ENCODE measurements at places on chromosomes 7 and 10. TPM values are rescaled to one million over a fixed set of nuclear protein-coding genes. Genes with fewer than 3 reads are reported as not detected.

DNA sequence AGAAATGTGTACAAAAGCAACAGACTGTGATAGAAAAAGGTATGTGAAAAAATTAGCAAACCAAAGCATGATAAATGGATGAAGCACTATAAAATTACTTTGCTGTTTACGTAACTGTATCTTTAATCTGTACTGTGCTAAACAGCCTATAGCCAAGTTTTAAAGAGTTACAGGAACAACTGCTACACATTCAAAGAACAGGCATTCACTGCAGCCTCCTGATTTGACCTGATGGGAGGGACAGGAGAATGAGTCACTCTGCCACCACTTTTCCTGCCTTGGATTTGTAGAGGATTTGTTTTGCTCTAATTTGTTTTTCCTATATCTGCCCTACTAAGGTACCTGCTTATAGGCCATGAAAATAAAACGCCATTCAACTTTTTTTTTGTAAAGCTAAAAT is 116.1 kb downstream of the FANK1 start:
- H3K27me3 ChIP-seq = no peaks in the 10 kb centered on the region
- H3K36me3 ChIP-seq = peaks cover 13% of the 10 kb centered on the region
- no peak overlapping the region for H3K27ac ChIP-seq
- H3K4me1 ChIP-seq = peaks cover 39% of the 10 kb centered on the region

DNA sequence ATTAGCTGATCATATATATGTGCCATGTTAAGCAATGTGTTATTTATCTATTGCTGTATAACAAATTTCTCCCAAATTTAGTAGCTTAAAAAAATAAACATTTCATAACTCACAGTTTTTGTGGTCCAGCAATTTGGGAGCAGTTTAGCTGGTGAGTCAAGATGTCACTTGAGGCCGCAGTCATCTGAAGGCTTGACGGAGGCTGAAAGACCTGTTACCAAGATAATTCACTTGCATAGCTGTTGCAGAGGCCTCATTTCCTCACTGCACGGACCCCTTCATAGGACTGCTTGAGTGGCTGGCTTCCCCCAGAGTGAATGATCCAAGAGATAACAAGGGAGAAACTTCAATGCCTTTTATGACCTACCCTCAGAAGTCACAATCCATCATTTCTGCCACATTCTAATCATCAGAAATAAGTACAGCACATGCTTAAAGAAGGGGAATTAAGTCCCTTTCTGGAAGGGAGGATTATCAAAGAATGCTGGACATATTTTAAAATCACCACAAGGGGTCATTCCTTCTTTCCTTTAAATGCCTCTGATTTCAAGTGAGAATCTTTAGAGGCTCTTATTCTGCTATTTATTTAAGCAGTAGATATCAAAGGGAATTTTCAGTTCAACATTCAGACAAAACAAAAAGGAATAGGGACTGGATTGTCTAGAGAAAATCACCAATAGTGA is 10.5 kb upstream of the SRPK2 start:
- H3K36me3 ChIP-seq = no peaks in the 10 kb centered on the region
- no peak overlapping the region for H3K4me3 ChIP-seq
- DNase-seq = no peak

CYP3A5 gene
- not detected for total RNA-seq

SLC13A1 gene
- total RNA-seq = not detected

DNA sequence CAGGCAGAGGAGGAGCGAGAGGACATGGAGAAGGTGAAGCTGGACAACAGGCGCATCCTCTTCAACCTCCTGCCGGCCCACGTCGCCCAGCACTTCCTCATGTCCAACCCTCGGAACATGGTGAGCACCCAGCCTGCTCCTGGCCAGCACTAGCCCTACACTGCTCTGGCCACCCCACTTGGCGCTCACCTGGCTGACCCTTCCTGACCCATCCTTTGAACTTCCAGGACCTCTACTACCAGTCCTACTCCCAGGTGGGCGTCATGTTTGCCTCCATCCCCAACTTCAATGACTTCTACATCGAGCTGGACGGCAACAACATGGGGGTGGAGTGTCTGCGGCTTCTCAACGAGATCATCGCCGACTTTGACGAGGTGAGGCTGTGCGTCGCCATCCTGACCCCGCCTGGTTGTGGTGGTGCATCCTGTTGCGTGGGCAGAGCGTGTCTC is 129.2 kb downstream of the ADCY1 start:
- DNase-seq = peak; percentile 54
- no peak overlapping the region for H3K27ac ChIP-seq
- no peaks in the 10 kb centered on the region for H3K36me3 ChIP-seq
- H3K4me3 ChIP-seq = no peak overlapping the region

DNA sequence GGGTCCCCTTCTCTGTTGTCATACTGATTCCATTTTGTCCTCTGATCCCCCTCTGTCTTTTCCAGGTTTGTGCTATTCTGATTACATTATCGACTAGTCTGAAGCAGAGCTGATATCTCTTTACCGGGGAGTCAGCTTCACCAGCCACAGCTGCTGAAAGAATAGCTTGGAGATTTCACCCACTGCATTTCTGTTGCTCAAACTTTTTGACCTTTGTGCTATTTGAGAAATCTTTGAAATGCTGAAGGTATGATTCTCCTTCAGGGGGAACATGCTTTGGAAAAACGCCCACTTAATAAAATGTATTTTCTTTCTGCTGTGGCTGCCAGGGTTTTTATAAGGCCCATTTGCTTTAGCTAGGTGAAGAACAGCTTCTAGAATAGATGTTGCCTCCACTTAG is 197.8 kb upstream of the TCF7L2 start:
- H3K27me3 ChIP-seq = no peaks in the 10 kb centered on the region
- no peaks in the 10 kb centered on the region for H3K36me3 ChIP-seq
- peaks cover 28% of the 10 kb centered on the region for H3K4me1 ChIP-seq
- DNase-seq = no peak
- H3K4me3 ChIP-seq = no peak overlapping the region
- H3K27ac ChIP-seq = no peak overlapping the region

DNA sequence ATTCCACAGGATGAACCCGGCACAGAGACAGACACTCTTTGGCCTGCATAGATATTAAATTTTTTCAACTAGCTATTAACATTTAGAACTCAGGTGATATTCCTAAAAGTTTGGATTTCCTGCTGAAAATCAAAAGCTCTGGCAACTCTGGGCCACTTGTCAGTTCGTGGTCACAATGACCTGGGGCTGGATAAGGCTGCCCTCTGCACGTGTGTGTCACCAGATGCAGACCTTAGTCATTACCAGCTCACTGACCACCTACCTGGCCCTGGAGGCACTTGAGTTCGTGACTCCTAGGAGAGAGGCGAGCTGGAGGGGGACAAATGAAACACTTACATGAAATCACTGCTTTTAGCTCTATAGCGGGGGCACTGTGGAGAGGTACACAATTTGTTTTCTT is 126.5 kb downstream of the HIPK2 start:
- no peak for DNase-seq
- H3K4me3 ChIP-seq = no peak overlapping the region
- peak overlapping the region; percentile 41 for H3K27ac ChIP-seq
- H3K4me1 ChIP-seq = peaks cover 57% of the 10 kb centered on the region
- no peaks in the 10 kb centered on the region for H3K27me3 ChIP-seq

DDC gene
- not detected for total RNA-seq

- peaks cover 12% of the 10 kb centered on the region for H3K4me1 ChIP-seq
- no peak for DNase-seq
- peaks cover 3% of the 10 kb centered on the region for H3K36me3 ChIP-seq
- H3K27me3 ChIP-seq = no peaks in the 10 kb centered on the region
- no peak overlapping the region for H3K4me3 ChIP-seq
These were observed 110.8 kb upstream of the PTN start for GRCh38 chr7:137454246-137454724.

ITGB8 gene
- total RNA-seq = 1.3 TPM

RARRES2 gene
- total RNA-seq = 1.4 TPM

MAP3K8 gene
- total RNA-seq = 8.1 TPM

MRC1 gene
- total RNA-seq = not detected

DNA sequence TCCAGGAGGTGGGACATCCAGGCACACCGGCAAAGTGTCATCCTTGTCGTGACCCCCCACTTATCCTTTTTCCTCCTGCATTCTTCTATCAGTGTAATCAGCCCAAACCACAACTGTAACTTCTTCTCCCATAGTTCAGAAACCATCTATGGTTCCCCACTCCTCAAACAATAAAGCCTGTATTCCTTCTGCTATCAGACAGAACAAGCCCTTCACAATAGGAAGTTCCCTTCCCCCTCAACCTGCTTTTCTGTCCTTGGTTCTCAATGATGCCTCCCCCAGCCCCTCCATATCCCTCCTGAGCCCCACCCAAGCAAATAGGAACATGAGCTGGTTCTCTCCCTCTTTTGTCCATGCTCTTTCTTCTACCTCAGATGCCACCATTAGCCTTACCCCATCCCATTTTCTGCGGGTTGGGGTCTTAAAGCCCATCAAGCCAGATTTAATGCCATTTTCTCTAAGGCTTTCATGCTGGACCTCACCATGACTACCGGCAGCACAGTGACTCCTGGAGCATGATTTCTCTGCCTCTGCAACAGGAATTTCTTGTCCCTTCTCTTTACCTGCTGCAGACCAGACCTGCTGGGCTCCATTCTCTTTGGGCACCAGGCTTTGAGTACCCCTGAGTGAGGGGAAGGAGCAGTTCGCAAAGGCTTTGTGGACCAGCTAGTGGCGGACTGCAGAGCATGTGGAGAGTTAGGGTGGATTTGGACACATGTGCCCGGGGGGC is 92.8 kb upstream of the PAX2 start:
- DNase-seq = no peak
- H3K27ac ChIP-seq = no peak overlapping the region
- H3K4me1 ChIP-seq = peaks cover 19% of the 10 kb centered on the region
- peaks cover 60% of the 10 kb centered on the region for H3K27me3 ChIP-seq

DNA sequence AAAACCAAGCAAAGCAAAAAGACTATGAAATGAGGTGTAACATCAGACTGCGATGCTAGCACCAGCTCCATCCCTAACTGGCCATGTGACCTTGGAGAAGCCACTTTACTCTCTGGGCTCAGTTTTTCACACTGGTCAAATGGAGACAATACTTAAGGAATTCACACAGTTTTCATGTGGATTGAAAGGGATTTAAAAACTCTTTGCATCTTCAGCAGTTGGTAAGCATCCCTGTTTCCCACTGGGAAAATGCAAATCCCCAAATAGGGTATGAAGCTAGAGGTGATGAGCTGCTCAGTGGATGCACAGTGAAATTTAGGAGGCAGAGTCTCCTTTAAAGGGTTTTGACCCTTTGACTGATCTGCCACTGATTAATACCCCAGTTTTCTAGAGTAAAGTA is 240.7 kb downstream of the SORCS3 start:
- no peak overlapping the region for H3K27ac ChIP-seq
- H3K4me3 ChIP-seq = no peak overlapping the region

DNA sequence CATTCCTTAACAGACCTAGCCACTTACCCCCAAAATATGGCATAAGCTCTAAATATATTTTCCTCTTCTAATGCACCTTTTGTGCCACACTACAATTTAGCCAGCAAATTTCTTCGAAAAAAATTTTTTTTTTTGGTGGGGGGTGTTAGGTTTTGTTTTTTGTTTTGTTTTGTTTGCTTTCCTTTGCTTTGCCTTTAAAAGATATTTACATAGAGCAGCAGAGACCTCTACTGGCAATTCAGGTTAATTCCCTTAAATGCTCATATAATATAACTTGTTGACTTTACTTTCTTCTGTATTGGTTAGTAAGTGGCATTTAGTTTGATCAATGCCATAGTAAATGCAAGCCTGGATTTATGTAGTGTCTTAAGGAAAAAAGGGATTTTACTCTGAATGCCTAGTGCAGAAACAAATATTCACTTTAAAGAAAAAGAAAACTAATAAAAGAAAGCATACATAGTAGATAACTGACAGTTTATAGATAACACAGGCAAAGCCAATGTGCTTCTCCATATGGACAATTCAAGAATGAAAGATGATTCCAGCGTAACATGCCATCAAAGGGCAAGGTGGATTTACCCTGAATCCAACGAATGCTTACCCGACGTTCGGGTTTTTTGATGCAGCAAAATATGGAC is 1250.6 kb downstream of the GATA3 start:
- no peak for DNase-seq
- peaks cover 20% of the 10 kb centered on the region for H3K27me3 ChIP-seq

- no peak overlapping the region for H3K27ac ChIP-seq
- H3K4me1 ChIP-seq = peaks cover 31% of the 10 kb centered on the region
- no peaks in the 10 kb centered on the region for H3K27me3 ChIP-seq
- DNase-seq = no peak
- no peak overlapping the region for H3K4me3 ChIP-seq
These were observed 357.7 kb downstream of the PHF14 start for GRCh38 chr7:11331128-11332102.
